ENCODE measurements at places on chromosomes 2 and 18.

GRCh38 chr2:63124218-63124617 lies 73.6 kb downstream of the OTX1 start:
- no peak for DNase-seq

DNA sequence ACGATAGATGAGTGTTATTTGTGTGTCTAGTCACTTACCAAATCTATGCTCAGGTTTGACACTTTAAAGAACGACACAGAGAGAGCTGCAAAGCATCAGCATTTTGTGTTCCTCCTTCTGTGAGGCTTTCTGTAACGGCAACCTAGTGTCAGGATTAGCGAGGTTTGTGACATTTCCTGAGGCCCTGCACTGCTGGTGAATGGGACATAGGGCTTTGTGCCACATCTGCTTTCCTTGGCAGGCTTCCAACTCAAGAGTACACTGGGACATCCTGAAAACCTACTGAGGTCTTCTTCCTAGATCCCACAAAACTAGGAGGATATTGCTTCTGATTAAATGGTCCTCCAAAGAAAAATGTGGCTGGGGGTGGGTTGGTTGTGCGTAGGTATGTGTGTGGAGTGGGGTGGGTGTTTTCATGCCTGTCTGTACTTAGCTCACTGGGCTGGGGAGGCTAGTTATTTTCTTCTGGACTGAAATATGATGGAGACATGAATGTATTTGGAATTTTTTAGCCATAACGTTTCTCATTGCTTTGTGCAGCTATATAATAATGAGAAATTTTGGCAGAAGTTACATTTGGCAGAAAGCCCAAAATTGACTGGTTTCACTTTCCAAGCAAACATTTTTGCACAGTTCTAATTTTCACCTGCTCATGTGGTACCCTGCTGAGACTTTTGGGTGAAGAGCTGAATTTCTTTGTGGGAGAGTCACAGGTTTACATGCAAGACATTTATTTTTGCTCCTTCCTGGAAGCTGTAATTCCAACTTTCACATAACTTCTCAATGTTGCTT lies 308.4 kb downstream of the XIRP2 start:
- no peak for DNase-seq

- no peak for DNase-seq
These were observed 41.7 kb upstream of the RND3 start for GRCh38 chr2:150528861-150529801.

DNA sequence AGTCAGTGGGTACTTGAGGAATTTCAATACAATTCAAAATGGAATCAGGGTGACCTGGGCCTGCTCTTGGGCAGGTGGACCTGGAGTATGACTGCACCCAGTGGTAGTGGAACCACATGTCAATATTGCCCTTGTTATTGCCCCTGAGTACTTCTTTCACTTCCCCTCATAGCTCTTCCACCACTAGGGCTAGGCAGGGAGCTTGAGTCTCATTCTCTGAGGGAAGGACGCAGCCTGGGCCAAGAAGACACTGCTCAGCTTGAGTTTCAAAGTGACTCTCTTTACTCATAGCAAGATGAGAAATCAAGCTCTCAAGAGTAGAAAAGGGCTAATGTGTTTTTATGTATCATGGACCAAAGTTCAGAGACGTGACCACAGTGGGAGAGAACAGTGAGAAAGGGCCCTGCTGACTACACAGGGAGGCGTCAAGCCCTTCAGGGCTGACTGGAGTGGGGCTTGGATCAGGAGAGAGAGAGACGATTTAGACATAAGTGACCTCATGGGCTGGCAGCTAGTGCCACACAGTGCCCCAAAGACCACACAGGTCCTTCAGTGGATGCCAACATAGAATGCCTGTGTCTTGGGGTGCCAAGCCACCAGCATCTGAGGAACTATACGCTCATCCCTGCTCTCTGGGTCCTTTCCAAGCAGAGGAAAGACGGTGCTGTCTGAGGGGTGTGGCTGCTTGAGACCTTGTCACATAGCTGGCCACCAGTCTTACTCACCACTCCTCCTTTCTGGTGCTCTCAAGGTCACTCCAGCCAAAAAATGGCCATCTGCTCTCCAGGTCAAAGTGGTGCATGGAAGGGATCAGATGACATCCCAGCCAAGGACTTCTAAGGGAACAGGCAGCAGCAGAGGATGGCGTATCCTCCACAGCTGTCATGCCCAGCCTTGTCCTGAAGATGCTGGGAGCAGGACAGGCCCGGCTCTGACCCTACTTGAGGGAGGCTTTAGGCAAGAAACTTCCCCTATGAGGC lies 13.0 kb downstream of the PTMA start:
- no peak for DNase-seq

- no peak for DNase-seq
These were observed 274.5 kb downstream of the MYT1L start for GRCh38 chr2:2056531-2056930.

DNA sequence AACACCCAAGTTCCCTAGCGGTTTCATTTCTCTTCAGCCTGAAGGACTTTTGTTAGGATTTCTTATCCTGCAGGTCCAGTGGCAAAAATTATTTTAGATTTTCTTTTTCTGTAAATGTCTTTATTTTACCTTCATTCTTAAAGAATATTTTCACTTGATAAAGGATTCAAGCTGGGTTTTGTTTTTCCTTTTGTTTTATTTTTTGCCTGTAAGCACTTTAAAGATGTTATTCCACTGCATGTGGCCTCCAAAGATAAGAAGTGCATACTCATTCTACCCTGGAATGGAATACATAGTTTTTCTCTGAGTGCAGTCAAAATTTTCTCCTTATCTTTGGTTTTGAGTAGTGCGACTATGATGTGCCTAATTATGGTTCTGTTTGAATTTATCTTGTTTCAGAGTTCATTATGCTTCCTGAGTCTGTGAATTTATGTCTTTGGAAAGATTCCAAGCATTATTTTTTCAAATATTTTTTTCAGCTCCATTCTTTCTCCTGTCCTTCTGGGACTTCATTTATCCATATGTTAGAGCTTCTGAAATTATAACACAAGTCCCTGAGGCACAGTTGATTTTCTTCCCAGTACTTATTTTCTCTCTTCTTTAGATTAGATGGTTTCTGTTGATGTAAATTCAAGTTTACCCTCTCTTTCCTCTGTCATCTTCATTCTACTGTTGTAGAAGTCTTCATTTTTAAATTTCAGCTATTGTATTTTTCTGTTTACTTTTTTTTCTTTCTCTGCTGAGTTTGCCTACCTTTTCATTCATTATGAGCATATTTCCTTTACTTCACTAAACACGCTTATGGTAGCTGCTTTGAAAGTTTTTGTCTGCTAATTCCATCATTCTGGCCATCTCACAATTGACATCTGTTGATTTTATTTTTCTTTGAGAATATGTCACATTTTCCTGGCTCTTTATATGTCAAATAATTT lies 69.6 kb downstream of the MAPRE2 start:
- DNase-seq = no peak

DNA sequence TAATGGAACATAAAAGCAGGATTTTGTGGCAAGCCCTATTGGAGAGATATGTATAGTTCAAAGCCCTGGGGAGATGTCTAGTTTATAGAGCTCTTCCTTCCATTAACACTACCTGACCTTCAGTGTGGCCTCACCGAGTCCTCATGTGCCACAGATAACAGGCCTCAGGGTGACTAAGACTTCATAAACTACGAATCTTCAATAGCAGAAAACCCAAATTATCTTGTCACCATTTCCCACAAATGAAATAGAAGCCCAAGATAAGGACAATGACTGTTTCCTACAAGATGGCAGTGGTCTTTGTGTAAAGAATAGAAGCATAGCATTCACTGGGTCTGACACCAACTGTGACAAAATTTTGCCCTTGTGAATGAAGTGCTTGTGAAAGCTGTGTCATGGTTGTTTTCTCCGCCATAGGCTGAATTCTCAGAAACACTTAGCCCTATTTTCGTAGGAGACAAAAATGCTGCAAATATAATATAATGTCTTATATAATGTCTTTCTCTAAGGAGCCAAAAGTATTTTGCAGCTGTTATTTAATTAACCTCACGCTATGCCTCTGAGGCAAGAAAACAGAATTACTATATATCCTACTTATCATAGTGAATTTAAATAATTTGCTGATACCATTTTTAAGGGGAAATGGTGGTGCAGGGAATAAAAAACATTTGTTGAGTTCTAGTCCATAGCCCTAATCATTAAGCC lies 136.7 kb upstream of the CWC22 start:
- no peak for DNase-seq

DNA sequence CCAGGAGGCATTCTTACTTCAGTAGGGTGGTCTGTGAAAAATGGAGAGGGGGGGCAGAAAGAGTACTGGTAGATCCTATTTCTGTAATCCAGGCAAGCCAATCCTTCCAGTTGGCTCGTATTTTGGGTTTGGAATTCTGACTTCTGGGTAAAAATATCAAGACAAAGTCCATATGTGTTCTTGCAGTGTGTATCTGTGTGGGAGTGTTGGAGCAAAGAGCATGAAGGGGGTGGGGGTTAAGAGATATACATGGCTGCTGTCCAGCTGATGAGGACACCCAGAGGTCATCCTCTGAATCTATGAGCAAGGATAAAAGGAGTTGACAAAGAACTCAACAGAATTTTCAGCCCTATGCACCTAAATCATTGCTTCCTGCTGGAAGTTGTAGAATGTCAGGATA lies 375.8 kb upstream of the PIK3C3 start:
- no peak for DNase-seq

- DNase-seq = no peak
These were observed 88.5 kb downstream of the TWIST2 start for GRCh38 chr2:238936162-238937052.

DNA sequence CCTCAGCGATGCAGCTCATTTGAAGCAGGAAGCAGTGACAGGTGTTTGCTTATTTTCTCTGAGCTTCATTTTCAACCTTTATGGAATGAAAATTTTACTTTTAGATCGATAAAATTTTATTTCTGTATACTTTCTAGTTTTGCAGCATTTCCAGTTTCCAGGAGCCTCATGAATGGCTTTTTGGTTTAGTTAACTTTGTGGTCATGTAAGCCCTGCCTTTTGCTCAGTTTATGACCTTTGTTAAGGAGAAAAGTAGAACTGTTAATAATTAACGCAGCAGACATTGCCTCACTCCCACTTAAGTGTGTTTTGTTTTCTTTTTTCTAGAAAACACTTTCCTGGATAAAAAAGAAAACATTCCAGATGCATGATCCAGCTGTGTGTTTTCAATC lies 4.4 kb upstream of the FARP2 start:
- DNase-seq = no peak

GRCh38 chr2:98458207-98458606 lies 13.5 kb downstream of the INPP4A start:
- no peak for DNase-seq

DNA sequence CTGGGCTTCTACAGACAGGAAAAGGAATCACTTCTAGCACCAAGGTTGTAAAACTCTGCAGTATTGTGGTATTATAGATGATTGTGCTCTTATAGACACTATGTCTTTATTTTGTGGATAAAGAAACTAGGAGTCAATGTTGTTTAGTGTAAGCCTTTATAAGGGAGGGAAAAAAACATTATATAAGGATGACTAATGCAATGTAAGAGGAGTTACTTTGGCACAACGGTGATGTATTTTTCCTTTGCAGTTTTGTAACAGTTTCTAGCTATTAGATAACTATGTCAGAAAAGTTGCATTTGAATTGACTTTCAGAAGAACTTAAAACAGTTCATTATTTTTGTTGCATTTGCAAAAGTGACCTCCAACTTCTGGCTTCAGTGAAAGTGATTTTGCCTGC lies 545.4 kb downstream of the CCDC85A start:
- no peak for DNase-seq

DNA sequence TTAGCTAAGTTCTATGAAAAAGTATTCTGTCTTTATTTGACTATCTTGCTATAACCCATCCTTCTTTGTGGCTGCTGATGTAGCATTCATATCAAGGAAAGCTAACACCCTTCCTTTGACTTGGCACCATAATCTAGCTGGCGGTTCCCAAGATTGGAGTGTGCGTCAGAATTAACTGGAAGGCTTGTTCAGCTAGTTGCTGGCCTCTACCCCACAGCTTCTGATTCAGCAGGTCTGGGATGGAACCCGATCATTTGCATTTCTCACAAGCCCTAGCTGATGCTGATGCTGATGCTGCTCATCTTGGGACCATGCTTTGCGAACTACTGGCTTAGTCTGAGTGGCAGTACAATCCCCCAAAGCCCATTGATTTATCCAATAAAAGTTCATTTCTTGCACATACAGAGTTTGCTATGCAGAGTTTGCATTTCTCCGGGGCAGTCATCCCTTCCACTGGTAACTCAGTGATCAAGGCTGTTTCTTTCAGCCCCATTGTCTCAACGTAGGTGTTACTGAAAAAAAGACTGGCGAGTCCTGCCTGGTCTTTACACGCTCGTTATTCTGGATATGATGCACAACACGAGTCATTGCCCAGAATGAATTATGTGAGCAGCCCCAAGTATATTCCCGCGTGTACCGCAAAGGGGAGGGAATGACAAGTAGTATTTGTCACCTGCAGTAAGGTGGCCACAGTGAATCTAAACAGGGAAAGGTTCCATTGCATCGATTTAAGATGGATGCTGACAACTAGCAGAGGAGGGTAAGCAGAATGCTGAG lies 96.5 kb downstream of the ZNF532 start:
- DNase-seq = no peak

DNA sequence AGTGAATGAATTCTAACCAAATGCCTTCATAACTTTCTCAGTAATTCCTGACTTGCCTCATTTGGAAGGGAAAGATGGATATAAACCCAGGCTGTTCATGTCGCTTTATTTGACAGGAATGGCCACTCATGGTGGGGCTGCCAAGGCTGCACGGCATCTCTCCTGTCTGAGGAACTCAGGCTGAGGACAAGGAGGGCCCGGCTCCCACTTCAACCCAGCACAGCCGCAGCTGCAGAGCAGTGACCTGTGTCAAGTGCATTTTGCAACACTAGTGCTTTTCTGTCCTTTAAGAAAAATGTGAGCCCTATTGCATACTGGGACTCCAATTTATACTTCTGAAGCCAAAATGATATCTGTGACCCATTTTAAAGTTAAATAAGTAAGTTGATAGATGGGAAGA lies 45.8 kb upstream of the GALR1 start:
- DNase-seq = no peak

DNA sequence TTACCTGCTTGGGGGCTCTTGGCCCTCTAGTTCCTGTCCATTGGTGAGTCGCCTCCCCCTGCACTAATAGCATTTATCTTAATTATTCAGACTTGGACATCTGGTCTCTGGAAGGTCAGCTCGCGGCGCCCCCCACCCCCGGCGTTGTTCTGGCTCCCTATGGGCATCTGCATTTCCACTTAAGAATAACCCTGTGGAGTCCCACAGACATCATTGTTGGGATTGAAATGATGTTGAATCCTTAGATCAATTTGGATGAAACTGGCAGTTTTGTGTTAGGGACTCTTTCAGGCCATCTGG lies 313.8 kb upstream of the HS6ST1 start:
- no peak for DNase-seq

GRCh38 chr2:217800433-217801114 lies 202.2 kb downstream of the TNS1 start:
- DNase-seq = no peak
